B cell (primary cell): ENCODE measurements at places on chromosomes 11 and 22.

GRCh38 chr22:40477683-40478337 is 107.4 kb downstream of the SGSM3 start:
- peaks cover 4% of the 10 kb centered on the region for H3K4me1 ChIP-seq
- H3K36me3 ChIP-seq = no peaks in the 10 kb centered on the region
- no peak overlapping the region for H3K27ac ChIP-seq
- DNase-seq = no peak
- no peaks in the 10 kb centered on the region for H3K27me3 ChIP-seq

DNA sequence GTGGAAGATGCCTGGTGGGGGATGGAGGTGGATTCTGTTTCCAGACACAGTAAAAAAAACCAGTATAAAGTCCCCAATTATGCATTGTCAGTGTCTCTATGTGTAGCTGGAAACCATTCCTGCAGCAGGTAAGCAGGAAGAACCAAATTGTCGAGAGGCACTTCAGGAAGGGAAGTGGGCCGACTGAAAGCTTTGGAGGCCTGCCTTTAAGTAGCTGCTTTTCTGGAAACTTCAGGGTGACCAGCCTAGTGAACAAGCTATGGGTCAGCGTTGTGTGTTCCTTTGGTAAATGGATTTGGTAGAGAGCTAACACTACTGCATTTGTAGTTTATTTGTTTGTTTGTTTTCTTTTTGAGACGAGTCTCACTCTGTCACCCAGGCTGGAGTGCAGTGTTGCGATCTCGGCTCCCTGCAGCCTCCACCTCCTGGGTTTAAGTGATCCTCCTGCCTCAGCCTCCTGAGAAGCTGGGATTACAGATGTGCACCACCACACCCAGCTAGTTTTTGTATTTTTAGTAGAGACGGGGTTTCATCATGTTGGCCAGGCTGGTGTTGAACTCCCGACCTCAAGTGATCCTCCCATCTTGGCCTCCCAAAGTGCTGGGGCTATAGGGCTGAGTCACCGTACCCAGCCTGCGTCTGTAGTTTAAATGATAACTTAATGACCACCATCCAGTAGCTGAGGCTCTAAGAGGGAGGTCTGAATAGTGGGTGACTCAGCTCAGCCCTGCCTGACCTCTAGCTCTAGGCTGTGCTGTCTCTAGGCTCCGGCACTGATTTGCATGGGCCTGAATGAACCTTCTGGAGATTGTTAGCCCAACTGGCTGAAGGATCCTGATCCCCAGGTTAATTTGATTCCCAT is 12.8 kb downstream of the PTPRJ start:
- H3K27ac ChIP-seq = no peak overlapping the region
- H3K36me3 ChIP-seq = no peaks in the 10 kb centered on the region
- H3K4me3 ChIP-seq = no peak overlapping the region
- H3K27me3 ChIP-seq = no peaks in the 10 kb centered on the region

DNA sequence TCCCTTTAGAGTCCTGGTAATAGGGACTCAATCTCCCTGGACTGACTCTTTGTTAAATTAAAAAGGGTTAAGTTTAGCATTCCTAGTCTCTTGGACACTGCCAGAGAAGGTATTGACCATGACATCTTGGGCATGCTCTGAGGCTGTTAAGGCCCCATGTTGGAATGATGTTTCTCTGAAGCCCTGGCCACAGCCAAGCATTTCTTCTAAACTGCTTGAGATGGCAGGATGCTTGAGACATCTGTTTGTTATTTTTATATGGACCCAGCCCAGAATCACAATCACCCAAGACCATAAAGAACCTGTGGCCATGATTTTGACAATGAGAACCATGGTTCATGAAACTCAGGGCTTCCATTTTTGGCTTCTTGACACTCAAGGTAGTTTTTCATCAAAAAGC is 5.5 kb upstream of the ANKK1 start:
- H3K4me3 ChIP-seq = no peak overlapping the region
- no peak for DNase-seq
- no peaks in the 10 kb centered on the region for H3K36me3 ChIP-seq
- H3K27ac ChIP-seq = no peak overlapping the region
- peaks cover under 1% of the 10 kb centered on the region for H3K4me1 ChIP-seq

- no peak overlapping the region for H3K4me3 ChIP-seq
- H3K27me3 ChIP-seq = no peaks in the 10 kb centered on the region
- H3K36me3 ChIP-seq = no peaks in the 10 kb centered on the region
- H3K27ac ChIP-seq = no peak overlapping the region
- peaks cover 3% of the 10 kb centered on the region for H3K4me1 ChIP-seq
These were observed 27.9 kb downstream of the PIWIL4 start for GRCh38 chr11:94595076-94595475.

DNA sequence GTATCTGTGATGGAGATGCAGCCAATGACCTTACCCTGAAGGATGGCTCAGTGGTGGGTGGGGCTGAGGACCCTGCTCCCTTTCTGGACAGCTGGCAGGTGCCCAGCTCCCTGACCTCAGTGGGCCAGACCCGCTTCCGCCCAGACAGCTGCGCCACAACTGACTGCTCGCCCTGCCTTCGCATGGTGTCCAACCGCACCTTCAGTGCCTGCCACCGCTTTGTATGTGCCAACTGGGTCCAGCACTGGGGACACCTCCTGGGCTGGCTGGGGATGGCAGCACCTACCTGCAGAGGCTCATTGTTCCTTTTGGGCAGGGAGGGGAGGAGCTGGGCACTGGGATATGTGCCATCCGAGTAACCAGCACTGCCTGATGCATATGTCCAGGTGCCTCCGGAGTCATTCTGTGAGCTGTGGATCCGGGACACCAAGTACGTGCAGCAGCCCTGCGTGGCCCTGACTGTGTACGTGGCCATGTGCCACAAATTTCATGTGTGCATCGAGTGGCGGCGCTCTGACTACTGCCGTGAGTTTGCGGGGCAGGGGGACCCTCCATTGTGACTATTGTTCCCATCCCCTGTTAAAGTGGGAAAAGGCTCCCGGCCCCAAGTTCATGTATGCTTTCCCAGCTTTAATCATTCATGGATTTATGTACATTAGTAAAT is 84.8 kb downstream of the OTOG start:
- peaks cover 5% of the 10 kb centered on the region for H3K27me3 ChIP-seq
- H3K4me3 ChIP-seq = no peak overlapping the region
- no peak overlapping the region for H3K27ac ChIP-seq
- H3K4me1 ChIP-seq = no peaks in the 10 kb centered on the region
- no peaks in the 10 kb centered on the region for H3K36me3 ChIP-seq
- no peak for DNase-seq
